Stimulated activated CD4-positive, alpha-beta T cell treated with anti-CD3 and anti-CD28 coated beads, TNF-alpha, amount 100 ng/mL, for 48 hours (primary cell): ENCODE measurements at places on chromosomes 4 and X.

DNA sequence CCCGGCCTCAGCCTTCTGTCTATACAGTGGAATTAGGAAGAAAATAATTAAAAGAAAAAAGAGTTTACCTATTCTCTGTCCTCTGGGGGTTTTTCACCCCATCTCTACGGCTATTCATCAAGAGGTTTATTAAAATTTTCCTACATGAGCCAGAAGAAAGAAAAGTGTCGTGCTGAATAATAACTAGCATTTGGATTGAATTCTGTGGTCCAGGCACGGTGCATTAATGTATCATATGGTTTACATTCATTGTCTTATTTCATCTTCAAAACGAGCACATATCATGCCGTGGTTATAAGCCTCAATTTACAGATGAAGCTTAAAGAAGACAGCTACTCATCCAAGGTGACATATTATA is 5.4 kb upstream of the NAA15 start:
- no peak for DNase-seq

GRCh38 chr4:978957-979701 is 5.8 kb upstream of the DGKQ start:
- no peak for DNase-seq

DNA sequence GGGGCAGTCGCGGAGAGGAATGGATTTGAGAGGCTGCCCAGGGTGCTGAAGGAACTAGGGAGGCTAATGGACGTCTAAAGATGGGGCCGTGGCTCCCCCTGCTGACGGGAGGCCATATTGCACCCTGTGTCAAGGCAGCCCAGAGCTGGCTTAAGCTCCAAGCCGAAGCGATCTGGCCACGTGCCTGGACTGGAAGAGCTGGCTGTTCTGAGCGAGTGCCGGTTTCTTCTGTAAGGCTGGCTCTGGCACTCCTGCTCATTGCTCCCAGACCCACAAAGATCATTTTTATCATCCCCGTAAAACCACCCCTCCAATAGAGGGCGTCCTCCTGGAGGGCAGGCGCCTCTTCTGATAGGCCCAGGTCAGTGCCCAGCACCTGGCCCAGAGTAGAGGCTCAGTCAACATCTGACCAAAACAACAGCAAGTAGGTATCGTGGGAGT is 5.6 kb downstream of the PNCK start:
- DNase-seq: peak; percentile 67

- no peak for DNase-seq
These were observed 32.8 kb upstream of the PPARGC1A start for GRCh38 chr4:23922541-23923111.

DNA sequence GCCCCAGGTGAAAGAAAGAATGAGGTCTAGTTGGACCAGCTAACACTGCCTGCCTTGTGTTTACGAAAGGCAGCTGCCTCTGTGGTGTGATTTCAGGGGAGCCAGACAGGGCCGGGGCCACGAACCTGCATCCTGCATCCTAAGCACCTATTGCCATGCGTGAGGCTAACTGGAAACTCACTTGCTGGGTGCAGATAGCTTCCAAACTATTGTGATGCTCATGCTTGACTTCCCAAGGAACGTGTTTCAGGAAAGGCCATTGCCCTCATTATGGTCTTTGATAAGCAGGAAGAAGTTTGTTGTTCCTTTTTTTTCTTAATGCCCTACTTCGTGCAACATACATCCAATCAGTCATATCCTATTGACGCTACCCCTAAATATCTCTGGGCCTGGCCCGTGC is 2.3 kb upstream of the IRF2 start:
- no peak for DNase-seq

- no peak for DNase-seq
These were observed 93.4 kb upstream of the ENPP6 start for GRCh38 chr4:184310881-184311709.

DNA sequence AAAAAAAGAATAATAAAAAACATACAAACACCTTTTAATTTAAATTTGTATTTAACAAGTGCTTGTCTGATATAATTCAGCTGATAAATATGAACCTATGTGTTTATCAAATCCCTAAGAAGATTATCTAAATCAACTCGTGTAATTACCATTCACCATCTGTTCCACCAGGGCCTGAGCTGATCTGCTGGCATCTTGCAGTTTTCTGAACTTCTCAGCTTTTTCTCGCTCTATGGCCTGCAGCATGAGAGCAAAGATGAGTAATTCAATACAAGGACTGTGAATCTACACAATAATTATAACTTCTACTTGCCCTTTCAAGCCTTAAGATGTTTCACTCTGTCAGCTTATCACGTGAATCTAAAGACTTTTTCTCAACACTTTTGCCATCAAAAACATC is 709.7 kb downstream of the DMD start:
- DNase-seq: no peak

GRCh38 chr4:148364525-148364924 is 77.7 kb downstream of the NR3C2 start:
- no peak for DNase-seq

DNA sequence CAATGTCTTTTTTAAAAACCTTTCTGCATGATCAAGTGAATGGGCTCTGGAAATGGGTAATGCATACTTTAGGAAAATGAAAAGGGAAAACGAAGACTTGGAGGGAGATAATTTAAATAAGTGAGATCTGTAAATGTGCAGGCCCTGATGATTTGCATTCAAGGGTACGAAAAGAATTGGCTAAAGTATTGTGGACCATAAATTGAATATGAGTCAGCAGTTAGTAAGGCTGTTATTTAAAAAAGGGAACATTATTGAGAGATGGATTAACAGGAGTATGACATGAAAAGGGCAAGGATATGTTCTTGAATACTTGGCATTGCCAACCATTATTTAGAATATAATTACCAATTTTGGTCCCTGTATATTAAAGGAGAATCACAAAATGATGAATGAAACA is 125.5 kb downstream of the GPAT3 start:
- no peak for DNase-seq
